ENCODE measurements at places on chromosomes 11 and 22.

DNA sequence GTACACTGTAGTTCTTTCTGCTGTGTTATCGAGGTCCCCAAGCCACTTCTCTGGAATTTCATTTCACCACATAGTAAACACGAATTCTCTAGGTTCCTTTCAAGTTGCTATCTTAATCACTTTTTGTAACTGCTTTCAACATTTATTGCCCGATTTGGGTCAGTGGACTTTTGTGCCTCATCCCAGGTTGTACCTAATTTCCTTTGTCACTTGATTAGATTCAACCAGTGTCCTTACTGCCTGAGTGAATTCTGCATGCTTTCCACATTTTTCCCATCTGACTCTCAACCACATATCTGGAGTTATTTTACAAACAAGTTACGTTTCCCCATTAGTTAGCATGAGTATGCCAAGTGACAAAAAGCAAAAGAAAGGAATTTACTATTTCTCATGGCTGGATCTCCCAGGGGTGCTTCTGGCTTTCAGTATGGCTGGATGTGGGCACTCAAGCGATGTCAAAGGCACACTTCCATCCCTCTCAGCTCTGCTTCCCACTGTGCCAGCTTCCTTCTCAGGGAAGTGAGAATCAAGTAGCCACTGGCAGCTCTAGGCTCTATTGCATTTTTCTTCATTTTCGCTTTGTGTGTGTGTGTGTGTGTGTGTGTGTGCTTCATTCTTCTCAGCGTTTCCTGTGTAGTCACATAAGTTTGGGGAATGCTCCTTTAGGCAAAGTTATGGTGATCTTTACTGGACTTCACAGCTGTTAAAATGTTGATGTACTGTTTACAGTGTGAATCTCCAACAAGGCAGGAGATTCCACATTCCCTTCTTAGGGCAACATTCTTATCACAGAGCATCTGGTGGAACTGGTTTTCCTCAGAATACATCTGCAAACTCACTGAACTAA lies 128.9 kb downstream of the DBX1 start:
- DNase-seq = no peak

GRCh38 chr11:93939084-93939760 lies 81.9 kb upstream of the HEPHL1 start:
- DNase-seq = no peak

- no peak for DNase-seq
Measured at GRCh38 chr11:119844808-119845207, 115.8 kb upstream of the NECTIN1 start.

DNA sequence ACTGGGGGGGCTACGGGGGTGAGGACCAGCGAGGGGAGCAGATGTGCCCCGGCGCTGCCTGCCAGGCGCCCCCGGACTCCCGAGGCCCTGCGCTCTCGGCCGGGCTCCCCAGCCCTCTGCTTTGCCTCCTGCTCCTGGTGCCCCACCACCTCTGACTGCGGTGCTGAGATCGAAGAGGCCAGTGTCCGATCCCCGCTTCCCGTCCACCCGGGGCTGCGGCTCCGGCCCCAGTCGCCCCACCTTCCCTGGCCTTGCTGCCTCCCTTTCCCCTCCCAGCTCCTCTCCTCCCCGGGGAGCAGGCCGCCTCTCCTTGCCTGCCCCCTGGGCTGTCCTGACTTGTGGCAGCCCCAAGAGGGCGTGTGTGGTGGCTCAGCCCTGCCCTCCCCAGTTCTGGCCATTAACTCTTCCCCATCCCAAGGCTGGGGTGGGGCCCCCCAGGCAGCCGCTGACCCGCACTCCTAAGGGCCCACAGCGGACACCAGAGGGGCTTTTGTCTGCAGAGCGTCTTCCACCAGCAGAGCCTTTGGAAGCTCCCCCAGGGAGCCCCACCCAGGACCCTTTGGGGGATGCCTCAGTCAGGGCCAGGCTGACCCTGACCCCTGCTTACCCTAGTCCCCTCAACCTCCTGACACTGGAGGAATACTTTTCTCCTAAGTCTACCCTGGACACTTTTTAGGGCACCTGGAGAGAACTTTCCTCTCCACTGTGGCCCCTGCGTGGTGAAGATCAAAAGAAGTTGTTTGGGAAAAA lies 16.6 kb downstream of the RTN4RL2 start:
- DNase-seq = no peak

- no peak for DNase-seq
Measured at GRCh38 chr22:42294034-42294985, 23.9 kb upstream of the TCF20 start.

DNA sequence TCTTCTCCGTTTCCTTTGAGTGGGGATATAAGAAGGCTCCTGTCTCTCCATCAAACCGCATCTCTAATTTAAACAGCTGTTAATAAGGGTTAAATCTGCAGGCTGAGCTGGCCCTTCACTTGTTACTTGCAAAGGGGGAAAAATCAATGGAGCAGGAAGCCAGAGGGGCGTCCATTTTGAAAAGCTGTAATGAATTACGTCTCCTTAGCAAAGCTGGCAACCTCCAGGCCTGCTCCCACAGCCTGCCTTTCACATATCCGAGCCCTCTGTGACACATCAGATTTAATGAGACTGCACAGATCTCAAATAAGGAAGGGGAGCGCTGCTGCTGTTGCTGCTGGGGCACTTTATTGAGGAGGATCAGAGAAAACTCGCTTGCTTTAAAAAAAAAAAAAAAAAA lies 320.8 kb downstream of the BLID start:
- DNase-seq = no peak

GRCh38 chr11:66546966-66547661 lies 411 bp downstream of the ACTN3 start:
- DNase-seq = no peak

GRCh38 chr11:61091373-61092279 lies 10.7 kb upstream of the CD5 start:
- DNase-seq = no peak

DNA sequence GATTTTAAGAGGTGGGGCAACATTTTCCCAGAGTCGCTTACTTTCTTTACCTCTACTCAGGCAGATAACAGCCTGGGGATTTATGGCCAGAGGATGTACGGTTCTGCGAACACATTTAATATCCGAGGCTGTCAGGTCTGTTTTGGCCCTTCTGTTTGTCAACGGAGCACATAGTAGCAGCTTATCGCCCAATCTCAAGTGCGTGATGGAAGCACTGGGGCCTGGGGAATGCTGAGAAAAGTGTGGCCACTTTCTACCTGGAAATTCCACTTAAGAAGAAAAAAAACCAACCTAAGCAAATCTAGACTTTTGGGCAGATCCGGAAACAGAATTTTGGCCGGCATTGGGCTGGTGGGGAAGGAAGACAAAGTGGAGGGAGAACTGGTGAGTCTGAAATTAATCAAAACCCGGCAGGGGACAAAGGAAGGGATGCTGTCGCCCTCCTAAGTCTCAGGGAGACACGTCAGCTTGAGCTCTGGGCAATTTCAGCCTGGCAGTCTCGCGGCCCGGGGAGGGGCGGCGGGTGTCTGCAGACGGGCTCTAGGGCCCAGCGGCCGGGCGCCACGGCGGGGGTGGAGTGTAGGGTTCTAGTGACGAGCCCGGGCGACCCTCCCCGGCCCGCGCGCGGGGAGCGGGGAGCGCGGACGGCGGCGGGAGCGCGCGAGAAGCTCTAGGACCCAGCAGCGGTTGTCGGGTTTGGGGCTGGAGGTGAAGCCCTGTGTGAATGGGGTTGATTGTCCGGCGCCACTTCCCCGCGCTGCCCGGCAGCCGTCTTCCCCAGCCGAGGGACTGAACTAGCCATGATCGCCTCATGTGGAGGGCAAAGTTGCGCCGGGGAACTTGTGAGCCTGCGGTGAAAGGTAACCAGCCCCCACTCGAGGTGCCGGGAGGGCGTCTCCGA lies at the start of gene AMOTL1:
Gene AMOTL1, plus strand, starts transcription at position 656 of the 901 bp plus-strand sequence. Its CDS starts 156 bp downstream, at position 812.
- no peak for DNase-seq

DNA sequence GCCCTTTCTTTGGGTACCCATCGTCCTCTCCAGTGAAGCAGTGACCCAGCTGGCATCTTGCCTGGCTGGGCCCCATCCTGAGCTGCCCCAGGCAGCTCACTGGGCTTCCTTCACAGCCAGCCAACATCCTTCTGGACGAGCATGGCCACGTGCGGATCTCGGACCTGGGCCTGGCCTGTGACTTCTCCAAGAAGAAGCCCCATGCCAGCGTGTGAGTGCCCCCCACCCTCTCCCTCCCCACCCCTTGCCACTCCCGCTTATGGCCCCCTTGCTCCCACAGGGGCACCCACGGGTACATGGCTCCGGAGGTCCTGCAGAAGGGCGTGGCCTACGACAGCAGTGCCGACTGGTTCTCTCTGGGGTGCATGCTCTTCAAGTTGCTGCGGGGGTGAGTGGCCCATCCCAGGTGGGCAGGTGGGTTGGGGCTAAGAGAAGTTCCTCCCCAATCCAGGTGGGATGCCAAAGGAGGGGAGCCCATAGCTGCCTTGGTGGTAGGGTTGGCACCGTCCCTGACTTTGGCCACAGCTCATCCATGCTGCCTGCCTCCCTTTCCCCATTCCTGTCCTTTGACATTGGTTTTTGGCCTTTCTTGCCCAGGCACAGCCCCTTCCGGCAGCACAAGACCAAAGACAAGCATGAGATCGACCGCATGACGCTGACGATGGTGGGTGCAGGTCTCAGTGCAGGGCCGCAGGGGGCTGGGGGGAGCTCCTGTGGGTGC lies 6.8 kb upstream of the ANKRD13D start:
- no peak for DNase-seq

- no peak for DNase-seq
Measured at GRCh38 chr11:123301013-123301591, 106.1 kb upstream of the CLMP start.

GRCh38 chr11:1348796-1349326 lies 39.4 kb upstream of the TOLLIP start:
- DNase-seq = no peak

- DNase-seq = no peak
Measured at GRCh38 chr11:119727523-119728151, 1.4 kb downstream of the NECTIN1 start.

GRCh38 chr22:44076825-44077224 lies 52.7 kb downstream of the PARVB start:
- DNase-seq = no peak

DNA sequence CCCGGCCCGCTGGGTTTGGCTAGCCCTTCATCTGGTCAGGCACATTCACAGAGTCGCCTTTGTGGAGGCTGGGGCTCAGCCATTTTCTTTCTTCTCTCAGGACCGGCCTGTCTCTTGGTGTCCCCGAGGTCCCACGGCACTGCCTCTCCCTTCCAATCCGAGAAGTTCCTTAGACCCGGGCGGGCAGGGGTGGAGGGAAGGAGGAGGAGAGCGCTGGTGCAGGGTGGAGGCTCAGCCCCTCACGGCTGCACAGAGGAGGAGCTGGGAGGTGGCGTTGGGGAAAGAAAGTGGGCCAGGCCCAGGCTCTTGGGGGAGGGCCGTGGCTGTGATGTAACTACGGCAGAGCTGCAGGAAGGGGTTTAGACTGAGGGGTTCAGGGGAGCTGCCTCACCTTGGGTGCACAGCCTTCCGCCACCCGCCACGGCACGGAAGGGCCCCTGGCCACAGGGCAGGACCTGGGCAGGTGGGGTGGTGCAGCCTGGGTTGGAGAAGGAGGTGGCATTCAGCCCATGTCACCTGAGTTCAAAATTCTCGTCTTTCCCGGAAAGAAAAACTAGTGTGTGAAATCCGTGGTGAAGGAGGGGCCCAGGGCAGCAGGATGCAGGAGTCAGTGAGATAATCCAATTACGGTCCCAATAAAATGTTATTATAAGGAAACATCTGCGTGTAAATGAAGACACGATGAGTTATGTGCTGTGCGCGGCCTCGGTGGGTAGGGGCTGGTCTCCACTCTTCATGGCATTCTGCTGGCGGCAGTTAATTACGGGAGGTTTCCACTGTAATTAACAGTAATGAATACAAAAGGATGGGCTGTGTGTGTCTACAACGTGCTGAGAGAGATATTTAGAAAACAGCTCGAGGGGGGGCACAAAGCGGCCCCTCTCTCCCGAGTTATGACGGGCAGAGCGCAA lies 1.7 kb downstream of the BRSK2 start:
- no peak for DNase-seq

- no peak for DNase-seq
Measured at GRCh38 chr11:10730151-10730550, 20.9 kb upstream of the CTR9 start.

GRCh38 chr11:3231851-3232744 lies at the start of gene MRGPRE:
Gene MRGPRE, minus strand, starts transcription at chr11:3232417. Its CDS starts 3,618 bp downstream, at chr11:3228799.
- DNase-seq = no peak

GRCh38 chr11:16117989-16118756 lies 238.2 kb downstream of the SOX6 start:
- no peak for DNase-seq

- DNase-seq = no peak
Measured at GRCh38 chr11:104096900-104097299, 60.5 kb downstream of the DDI1 start.

DNA sequence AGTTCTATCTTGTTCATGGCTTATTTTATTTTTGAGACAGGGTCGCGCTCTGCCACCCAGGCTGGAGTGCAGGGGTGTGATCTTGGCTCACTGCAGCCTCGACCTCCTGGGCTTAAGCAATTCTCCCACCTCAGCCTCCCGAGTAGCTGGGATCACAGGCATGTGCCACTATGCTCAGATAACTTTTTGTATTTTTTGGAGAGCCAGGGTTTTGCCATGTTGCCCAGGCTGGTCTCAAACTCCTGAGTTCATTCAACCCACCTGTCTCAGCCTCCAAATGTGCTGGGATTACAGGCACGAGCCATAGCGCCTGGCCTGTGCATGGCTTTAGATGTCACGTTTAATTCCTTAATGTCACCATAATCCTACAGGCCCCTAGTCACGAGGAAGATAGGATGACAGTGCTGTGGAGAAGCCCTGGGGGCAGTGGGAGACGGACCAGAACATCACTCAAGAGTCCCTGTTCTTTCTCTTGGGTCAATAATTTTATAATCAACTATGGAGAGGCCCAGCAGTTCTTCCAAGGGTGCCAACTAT lies 99.5 kb downstream of the RDX start:
- DNase-seq = no peak

DNA sequence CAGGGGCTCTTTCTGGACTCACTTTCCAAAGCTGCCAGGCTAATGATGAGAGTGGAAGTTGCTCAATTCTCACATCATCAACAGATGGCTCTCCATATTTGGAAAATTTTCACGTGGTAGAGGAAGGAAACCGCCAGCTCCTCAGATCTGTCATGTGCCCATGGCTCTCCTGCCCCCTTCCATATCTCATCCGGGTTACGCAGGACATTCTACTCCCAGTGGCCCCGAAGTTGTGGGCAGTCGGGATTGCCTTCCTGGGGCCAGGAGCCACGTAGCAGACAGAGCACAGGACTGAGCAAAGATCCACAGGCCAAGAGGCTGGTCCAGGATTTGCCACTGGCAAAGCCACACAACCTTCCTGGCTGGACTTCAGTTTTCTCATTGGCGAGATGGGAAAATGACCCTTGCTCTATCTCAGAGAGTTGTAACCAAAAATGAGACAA lies 38.8 kb downstream of the RPUSD4 start:
- DNase-seq = no peak

DNA sequence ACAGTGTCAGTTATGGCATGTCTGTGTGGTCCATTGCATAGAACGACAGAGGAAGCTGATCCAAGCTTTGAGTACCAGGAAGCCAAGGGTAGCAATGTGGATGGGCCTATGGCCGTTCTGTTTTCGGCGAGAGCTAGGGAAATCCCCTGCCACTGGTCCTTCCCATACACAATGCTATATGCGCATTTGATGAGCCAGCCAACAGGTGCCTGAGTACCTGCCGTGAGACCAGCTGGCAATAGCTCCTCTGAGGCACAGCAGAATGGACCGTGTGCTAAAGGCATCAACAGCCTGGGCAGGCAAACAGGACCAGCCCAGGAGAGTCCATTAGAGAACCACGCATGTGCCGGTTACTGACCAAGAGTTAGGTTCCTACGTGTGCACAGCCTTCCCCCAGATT lies 753.0 kb downstream of the NTM start:
- DNase-seq = no peak

GRCh38 chr22:50165436-50166123 lies 5.0 kb upstream of the PANX2 start:
- DNase-seq = no peak

All from stimulated activated CD4-positive, alpha-beta T cell treated with anti-CD3 and anti-CD28 coated beads, Interleukin-1b, Interleukin-23, amount 100 ng/mL, for 4 hours (primary cell).